ENCODE measurements at places on chromosomes 4 and X. TPM values are rescaled to one million over a fixed set of nuclear protein-coding genes. Genes with fewer than 3 reads are reported as not detected.

F9 gene
- not detected for total RNA-seq

TRIM61 gene
- 2.5 TPM for total RNA-seq

PRICKLE3 gene
- total RNA-seq = 20.1 TPM

NIPAL1 gene
- total RNA-seq = 3.4 TPM

PHOX2B gene
- total RNA-seq = not detected
